HEK293T (cell line): ENCODE measurements at places on chromosomes 1 and 21.

DNA sequence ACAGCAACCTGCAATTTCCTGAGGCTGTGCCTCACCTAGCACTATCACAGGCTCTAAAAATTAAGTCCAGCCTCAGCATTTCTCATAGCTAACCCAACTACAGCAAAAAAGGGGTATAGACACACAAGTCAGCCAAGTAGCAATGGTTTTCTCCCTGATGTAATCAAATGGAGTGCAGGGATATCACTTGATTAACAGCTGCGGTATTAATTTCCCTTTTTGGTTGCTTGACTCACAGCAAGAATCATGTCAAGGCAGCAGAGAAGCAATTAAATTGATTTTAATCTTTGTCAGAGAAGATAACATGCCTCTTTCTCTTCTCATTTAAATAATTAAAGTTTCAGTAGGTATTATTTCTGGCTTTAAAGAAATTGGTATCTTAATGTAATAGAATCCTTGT is 278.9 kb downstream of the RWDD3 start:
- DNase-seq, result no peak

GRCh38 chr1:214002472-214002871 is 14.7 kb downstream of the PROX1 start:
- no peak for DNase-seq

DNA sequence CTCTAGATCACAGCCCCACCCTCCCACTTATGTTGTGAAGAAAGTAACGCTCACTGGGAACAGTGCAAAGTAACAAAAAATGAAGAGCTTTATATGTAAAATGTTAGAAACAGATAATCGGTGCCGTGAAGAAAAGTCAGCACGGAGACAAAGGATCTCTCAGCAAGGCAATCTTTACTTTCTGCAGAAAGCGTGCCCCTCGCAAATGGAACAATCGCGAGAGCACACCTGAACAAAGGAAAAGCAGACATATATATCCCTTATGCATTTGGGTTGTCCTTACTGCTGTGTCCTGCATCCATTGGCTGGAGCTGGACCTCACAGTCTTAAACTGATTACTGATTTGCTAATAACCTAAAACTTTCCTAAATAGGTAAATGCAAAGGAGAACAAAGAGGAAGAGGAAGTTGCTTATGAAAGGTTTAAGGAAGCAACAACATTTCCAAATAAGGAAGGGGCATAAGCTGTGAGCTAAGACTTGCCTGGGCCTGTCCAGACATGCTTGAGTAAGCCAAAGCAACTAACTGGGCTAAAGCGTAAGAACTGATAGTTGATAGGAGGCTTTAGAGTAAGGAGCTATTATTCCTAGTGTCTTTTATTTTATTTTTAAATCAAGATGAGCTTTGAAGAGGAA is 89.7 kb downstream of the GTF2B start:
- DNase-seq, result no peak

- DNase-seq, result no peak
Measured at GRCh38 chr21:14758849-14759248, 212.7 kb upstream of the SAMSN1 start.

GRCh38 chr1:211944733-211945500 is 90.4 kb downstream of the INTS7 start:
- no peak for DNase-seq

DNA sequence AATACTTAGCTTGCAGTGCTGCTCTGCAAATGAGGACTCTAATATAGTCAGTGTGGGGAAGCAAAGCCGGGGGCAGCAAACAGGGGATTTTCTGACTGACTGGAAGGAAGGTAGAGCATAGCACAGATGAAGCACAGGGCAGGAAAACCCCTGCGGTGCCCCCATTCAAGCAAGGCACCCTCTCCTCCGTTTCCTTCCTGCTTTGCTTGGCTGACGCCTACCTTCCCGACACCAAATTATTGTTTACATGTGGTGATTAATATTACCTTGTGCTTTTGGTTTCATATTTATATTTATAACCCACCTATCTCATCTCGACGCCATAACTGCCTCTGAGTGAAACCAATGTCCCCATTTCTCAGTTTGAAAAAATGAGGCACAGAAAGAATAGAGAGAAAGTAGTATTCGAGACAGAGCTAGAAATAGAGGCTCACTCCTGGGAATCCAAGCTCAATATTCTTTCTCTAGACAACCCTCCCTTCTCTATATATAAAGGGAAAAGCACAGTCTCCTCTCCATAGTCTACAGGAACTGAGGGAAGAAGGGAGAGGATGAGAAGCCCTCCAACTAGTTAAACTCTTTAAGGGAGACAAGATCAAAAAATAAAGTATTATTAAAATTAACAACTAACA is 41.3 kb downstream of the PIK3C2B start:
- DNase-seq, result no peak

- no peak for DNase-seq
Measured at GRCh38 chr1:56507925-56508522, 71.3 kb downstream of the PLPP3 start.
